ENCODE measurements at places on chromosomes 1 and 21.

DNA sequence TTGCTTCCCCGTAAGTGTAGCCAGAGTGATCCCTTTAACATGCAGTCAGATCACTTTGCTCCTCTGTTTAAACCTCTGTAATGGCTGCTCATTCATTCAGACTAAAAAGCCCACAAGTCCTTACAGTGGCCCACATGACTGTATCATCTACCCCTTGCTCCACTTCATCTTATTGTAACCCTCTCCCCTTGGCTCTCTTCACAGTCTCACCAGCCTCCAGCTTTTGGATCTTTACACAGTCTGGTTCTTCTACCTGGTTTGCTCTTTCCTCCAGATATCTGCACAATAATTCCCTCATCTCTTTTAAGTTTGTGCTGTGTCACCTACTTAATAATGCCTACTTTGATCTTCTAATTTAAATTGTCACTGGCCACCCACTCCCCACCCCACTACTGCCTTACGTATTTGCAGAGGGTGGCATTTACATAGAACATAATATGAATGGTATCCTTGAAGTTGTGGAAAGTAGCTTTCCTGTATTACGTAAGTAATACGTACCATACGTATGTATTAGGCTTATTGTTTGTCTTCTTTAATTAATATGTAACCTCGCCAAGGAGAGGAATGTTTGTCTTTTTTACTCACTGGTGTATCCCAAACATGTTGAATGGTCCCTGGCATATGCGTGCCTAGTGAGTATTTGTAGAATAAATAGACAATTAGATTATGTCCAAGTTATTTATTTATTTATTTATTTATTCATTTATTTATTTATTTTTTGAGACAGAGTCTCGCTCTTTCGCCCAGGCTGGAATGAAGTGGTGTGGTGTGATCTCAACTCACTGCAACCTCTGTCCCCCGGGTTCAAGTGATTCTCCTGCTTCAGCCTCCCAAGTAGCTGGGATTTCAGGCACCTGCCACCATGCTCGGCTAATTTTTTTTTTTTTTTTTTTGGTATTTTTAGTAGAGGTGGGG, 48.6 kb downstream of the TSNAX start:
- DNase-seq = no peak

DNA sequence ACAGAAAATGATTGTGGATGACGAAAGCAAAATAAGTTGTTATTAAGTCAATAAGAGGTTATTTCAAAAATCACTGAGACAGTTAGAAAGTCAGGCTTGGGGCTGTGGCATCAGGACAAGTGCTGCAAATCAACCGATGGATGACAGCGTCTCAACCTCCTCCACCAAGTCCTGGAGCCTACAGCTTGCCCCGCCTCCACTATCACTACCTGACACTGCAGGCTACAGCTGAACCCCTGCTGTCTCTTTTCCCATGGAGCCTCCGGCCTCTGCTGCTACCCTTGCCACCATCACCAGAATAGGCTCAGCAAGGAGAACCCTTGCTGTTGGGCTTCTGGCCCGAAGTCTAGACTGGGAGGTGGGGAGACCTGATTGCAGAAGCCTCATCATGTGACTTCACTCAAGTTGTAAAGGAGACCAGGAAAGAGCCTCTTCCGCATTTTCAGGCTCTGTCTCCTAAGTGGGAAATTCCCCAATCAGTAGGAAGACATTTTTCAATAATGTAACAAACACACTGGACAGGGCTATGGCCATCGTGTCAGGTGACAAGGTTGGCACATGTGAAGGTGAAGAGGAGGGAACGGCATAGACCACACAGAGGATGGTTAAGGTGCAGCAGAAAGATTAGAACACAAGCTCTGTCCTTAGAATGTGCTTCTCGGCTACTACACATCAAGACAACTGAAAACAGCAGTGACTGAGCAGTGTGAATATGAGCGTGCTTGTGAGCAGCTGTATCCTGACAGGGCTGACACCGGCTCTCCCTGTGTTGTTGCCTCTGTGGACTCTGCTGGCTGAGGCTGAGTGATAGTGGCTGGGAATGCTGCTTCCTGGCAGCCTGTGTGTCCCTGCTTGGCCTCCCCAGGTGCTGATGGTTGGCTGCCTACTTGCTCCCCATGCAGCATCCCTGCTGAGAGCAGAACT, 660.7 kb downstream of the PTPRU start:
- no peak for DNase-seq

- DNase-seq = no peak
Measured at GRCh38 chr1:231827337-231828105, 200.9 kb downstream of the DISC1 start.

DNA sequence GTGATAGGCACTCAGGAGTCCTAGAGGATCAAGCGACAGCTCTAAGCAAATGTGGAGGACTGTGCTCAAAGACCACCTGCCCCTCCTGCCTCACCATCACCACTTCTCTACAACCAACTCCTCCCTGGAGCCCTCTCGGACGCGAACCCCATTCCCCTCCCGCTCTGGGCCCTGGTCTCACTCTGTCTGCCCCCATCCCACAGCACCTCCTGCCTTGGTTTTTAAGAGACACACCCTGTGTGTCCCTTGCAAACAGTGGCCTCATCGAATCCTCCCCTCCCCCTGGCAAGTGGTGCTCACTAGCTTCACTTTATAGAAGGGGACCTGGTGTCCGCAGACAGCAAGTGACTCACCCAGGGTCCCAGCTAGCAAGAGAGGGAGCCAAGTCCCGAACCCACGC, 28.8 kb downstream of the EPHA8 start:
- DNase-seq = no peak

DNA sequence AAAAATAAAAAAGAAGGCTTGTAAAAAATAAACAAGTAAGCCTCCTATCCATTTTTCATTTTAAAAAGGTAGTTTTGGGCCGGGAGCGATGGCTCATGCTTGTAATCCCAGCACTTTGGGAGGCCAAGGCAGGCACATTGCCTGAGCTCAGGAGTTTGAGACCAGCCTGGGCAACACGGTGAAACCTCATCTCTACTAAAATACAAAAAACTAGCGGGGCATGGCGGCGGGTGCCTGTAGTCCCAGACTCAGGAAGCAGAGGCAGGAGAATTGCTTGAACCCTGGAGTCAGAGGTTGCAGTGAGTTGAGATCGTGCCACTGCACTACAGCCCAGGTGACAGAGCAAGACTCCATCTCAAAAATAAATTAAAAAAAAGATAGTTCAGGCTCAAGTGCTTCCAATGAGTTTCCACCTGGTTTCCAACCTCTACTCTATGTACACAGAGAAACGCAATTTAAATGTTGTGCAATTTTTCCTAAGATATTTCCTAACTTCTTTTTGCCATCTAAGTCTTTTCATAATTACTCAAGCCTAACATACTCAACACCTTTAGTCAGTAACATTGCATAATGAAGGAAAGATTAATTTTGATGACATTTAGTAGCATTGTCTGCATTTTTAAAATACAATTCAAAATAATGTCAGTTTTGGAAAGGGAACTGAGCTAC, 106.3 kb downstream of the KCNT2 start:
- DNase-seq = no peak

- DNase-seq = no peak
Measured at GRCh38 chr1:205525495-205526285, 21.2 kb downstream of the CDK18 start.

DNA sequence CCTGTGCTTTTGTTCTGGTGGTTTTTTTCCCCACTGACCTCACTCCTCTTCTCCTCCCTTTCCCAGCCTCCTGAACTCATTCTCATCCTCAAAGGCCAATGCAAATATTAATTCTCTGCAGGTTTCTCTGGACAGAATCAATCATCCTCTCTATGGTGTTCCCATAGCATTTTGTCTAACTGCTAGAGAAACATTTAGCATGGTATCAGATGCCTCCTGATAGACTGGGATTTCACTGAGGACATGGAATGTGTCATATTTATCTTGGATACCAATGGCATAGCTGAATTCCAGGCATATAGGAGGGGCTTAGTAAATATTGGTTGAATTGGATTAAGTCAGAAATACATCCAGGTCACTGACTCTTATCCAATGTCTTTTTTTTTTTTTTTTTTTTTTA, 46.1 kb upstream of the SRP9 start:
- DNase-seq = no peak

GRCh38 chr1:38789498-38790169, 69.9 kb downstream of the RRAGC start:
- DNase-seq = no peak

DNA sequence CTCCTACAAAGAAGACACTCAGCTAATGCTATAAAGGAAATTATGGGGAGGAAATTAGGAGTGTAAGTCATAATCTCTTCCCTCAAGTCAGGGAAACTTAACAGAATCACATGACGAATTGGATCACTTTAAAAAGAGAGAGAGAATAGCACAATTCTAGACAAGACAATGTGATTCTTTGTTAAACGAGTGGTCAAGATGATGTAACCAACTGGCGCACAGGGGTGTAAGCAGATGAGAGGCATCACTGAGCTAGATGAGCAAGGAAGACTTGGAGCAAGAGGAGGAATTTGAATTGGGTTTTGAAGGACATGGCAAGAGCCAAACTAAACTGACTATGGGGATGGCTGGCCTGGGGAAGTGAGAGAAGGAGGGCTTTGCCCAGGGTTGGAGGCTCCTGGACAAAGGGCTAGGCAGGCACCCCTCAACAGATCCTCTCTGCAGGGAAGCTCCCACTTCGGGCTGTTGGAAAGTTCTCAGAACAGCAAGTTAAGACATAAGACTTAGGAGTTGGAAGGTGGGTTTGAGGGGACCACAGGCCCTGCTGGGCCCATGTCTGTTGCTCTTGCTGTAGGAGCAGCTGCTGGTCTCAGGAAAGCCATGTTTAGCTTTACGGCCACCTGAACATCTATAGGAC, 123.9 kb upstream of the GRIK3 start:
- DNase-seq = no peak

GRCh38 chr1:65942476-65942875, 149.8 kb downstream of the PDE4B start:
- no peak for DNase-seq

DNA sequence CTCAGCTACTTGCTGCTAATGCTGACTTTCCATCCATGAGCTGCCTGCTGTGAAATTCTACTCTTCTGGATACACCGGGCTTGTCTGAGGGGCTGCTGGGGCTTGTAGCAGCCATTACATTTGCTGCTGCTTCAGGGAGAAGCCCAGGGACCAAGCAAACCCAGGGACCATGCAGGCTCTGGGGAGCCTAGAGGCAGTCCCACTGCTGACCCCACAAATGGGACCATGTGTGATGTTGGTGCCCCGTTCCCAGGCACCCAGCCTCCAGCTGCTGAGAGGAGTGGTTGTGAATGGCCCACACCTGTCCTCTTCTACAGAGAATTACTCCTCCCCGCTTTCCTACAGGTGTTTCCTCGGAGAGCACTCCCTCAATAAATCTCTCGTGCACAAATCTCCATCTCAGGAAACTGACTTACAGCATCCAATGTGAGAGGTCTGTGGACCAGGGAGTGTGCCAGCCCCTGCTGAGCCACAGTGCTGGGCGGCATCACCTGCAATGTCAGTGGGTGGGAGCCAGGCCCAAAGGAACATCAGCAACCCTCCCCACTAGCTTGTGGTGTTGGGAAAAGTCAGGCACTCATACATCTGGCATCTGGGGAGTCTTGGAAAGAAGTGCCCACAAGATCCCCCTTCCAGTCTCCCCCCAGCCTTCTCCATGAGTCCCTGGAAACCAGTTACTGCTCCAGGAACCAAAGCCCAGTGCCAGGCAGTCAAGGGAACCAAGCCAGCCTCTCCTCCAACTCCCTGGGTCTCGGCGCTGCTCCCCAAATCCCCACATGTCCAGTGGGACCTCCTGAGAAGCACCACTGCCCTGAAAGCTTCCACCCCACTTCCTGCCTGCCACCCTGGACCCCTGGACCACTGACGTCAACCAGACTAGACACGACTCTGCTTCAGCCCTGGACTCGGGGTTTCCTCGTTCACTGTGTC, 65.1 kb downstream of the TCP10L start:
- DNase-seq = no peak

DNA sequence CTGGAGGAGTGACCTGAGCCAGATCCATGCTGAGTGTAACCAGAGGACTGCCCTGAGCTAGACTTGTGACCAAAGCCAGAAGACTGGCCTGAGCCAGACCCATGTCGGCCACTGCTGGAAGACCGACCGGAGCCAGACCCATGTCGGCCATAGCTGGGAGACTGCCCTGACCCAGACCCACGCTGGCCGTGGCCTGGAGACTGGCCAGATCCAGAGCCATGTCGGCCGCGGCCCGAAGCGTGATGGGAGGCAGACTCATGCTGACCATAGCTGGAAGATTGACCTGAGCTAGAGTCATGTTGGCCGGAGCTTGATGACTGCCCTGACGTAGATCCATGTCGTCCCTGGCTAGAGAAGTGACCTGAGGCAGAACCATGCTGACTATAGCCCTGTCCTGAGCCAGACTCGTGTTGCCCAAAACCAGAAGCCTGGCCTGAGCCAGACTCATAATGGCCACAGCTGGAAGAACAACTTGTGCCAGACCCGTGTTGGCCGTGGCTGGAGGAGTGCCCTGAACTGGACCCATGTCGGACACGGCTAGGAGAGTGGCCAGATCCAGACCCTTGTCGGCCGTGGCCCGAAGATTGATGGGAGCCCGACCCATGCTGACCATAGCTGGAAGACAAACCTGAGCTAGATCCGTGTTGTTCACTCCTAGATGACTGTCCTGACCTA, 5.1 kb downstream of the HRNR start:
- no peak for DNase-seq

- DNase-seq = no peak
Measured at GRCh38 chr21:17472592-17473271, 40.1 kb upstream of the CXADR start.

DNA sequence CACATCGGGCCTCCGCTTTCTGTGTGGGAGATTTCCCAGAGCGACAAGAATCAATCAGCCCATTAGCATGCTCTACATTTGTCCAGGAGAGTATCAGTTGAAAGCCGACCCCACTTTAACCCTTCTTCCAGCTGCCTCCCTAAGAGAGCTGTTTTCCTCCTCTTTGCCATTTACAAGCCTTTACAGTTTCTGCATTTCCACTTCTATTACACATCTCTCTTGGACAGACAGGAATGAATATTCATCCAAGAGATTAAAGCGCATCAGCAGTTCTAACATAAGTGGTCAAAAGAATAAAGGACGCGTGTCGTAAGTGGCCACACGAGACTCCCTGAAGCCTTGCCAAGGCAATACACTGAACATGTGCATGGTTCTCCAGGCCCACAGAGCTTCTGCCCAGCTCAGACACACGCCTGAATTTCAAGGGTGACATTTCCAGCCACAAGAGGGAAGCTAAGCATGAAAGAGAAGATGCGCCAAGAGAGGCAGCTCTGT, 47.3 kb downstream of the FAM78B start:
- DNase-seq = no peak

GRCh38 chr1:174743654-174744561, 255.8 kb upstream of the CACYBP start:
- peak; percentile 39 for DNase-seq

- no peak for DNase-seq
Measured at GRCh38 chr1:105872817-105873216, 1183.7 kb upstream of the PRMT6 start.

GRCh38 chr21:36560933-36561575, 81.1 kb upstream of the CLDN14 start:
- DNase-seq = no peak

Measured in Jurkat, Clone E6-1 (cell line).